ENCODE measurements at places on chromosomes 5 and 9. TPM values are rescaled to one million over a fixed set of nuclear protein-coding genes. Genes with fewer than 3 reads are reported as not detected.
A peak's percentile ranks its signal among the peaks of the same experiment; 100 is the strongest.

Gene BHMT2
- not detected for total RNA-seq

- no peak overlapping the region for H3K4me3 ChIP-seq
- no peak overlapping the region for H3K27ac ChIP-seq
- H3K27me3 ChIP-seq = peaks cover 9% of the 10 kb centered on the region
- DNase-seq = no peak
- no peaks in the 10 kb centered on the region for H3K4me1 ChIP-seq
These were observed 91.0 kb upstream of the COL5A1 start for GRCh38 chr9:134550584-134550983.

GRCh38 chr5:50463047-50463446 is 22.0 kb upstream of the EMB start:
- H3K4me1 ChIP-seq = peaks cover 8% of the 10 kb centered on the region
- peaks cover 1% of the 10 kb centered on the region for H3K36me3 ChIP-seq
- no peak overlapping the region for H3K27ac ChIP-seq
- no peak overlapping the region for H3K4me3 ChIP-seq

- H3K4me3 ChIP-seq = no peak overlapping the region
- H3K27me3 ChIP-seq = peaks cover 12% of the 10 kb centered on the region
- H3K4me1 ChIP-seq = no peaks in the 10 kb centered on the region
- DNase-seq = no peak
- no peak overlapping the region for H3K27ac ChIP-seq
- H3K36me3 ChIP-seq = peaks cover 2% of the 10 kb centered on the region
These were observed 32.8 kb downstream of the COL23A1 start for GRCh38 chr5:178557416-178557815.

DNA sequence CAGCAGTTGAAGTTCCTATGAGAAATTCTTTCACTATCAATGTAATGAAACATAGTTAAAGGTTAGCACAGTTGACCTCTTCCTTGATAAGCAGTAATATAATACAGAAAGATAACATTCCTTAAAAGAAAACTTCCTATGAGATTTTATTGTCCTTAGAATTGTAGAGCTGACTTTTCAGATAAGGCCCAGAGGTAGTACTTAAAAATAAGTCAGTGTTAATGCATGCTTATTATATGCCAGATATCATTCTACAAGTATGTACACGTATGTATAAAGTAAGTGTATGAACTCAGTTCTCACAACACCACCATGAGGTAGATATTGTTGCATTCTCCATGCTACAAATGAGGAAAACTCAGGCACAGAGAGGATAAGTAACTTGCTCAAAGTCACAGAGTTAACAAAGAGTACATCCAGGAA is 15.3 kb downstream of the AP3S1 start:
- H3K27me3 ChIP-seq = no peaks in the 10 kb centered on the region
- no peak for DNase-seq
- H3K4me3 ChIP-seq = no peak overlapping the region
- H3K4me1 ChIP-seq = peaks cover 21% of the 10 kb centered on the region
- no peak overlapping the region for H3K27ac ChIP-seq

GRCh38 chr5:72115296-72115695 is 8.0 kb downstream of the MAP1B start:
- H3K4me3 ChIP-seq = no peak overlapping the region
- no peak for DNase-seq
- no peak overlapping the region for H3K27ac ChIP-seq
- H3K27me3 ChIP-seq = peaks cover 22% of the 10 kb centered on the region
- no peaks in the 10 kb centered on the region for H3K4me1 ChIP-seq
- H3K36me3 ChIP-seq = no peaks in the 10 kb centered on the region

DNA sequence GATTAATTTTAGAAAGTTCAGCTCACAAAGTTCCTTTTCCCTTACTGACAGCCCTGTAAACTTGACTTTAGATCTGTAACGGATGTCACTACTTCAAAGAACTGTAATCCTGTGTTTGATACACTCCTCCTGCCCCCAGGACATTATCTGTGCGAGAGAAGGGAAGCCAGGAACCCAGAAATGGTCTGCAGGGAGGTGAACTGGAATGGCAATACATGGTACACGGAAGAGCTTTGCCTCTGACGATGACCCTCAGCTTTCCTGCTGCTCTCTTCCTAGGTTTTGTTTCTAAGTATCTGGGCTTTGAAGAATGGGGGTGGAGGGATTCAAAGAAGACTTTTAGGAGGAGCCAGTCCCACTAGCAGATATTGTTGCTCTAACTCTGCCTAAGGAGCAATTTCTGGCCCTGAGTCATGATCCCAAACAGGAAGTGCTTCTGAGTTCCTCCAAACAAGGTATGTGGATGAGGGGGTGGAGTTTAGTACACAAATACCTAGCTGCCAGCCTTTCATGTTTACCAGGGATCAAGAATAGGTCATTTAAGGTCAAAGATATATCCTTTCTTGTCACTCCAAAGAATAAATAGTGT is 43.4 kb upstream of the TMC1 start:
- no peak overlapping the region for H3K4me3 ChIP-seq
- H3K36me3 ChIP-seq = no peaks in the 10 kb centered on the region
- DNase-seq = peak; percentile 49
- peaks cover 45% of the 10 kb centered on the region for H3K4me1 ChIP-seq
- no peaks in the 10 kb centered on the region for H3K27me3 ChIP-seq

DNA sequence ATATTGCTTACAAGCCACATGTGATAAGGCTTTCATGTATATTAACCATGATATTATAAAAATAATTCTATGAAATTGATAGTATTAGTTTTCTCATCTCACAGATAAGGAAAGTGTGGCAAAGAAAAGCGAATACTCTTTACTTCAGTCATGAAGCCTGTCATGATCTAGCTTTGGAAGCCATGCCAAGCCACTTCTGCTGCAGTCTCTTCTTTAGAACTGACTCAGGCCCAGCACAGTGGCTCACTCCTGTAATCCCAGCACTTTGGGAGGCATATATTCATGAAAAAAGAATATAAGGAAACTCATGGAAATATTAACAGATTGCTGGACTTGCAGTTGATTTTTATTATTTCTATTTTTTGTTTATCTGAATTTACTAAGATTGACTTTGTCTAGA is 42.9 kb upstream of the PJA2 start:
- H3K4me3 ChIP-seq = no peak overlapping the region
- no peak overlapping the region for H3K27ac ChIP-seq
- peaks cover 13% of the 10 kb centered on the region for H3K4me1 ChIP-seq
- no peaks in the 10 kb centered on the region for H3K36me3 ChIP-seq

- H3K27ac ChIP-seq = peak overlapping the region; percentile 40
- DNase-seq = no peak
- peaks cover 3% of the 10 kb centered on the region for H3K27me3 ChIP-seq
- H3K4me1 ChIP-seq = peaks cover 9% of the 10 kb centered on the region
These were observed 534 bp upstream of the SAPCD2 start for GRCh38 chr9:137070906-137071275.

DNA sequence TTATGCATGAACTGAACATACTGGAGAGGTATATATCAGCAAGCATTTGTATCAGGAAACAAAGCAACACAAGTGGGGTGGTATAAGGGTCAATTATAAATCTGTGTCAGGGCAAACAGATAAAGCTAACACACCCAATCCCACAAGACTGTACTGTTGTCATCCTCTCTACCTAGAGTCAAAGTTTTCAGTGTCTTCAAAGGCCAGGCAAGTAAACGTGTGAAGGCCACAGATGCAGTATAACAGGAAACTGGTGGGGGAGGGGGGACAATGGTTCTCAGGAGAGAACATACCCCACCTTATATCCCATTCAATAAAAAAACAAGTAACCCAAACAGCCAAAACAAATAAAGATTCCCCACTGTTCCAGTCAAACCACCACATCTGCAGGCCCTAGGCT is 22.1 kb downstream of the ELP1 start:
- H3K27me3 ChIP-seq = no peaks in the 10 kb centered on the region
- DNase-seq = peak; percentile 7
- peaks cover 12% of the 10 kb centered on the region for H3K4me1 ChIP-seq
- no peak overlapping the region for H3K4me3 ChIP-seq
- peaks cover 47% of the 10 kb centered on the region for H3K36me3 ChIP-seq
- H3K27ac ChIP-seq = no peak overlapping the region

GRCh38 chr5:147538236-147538635 is 28.4 kb upstream of the DPYSL3 start:
- no peak for DNase-seq
- H3K4me1 ChIP-seq = no peaks in the 10 kb centered on the region
- H3K27me3 ChIP-seq = no peaks in the 10 kb centered on the region
- no peaks in the 10 kb centered on the region for H3K36me3 ChIP-seq

GRCh38 chr5:180802325-180803180 is at the start of gene MGAT1:
TSS of gene MGAT1 (minus strand) at chr5:180802806. CDS start at chr5:180792971, 9,835 bp downstream.
- peak within 1 kb of the TSS; percentile 98 for H3K4me3 ChIP-seq
- H3K27ac ChIP-seq = peak within 1 kb of the TSS; percentile 99
- peaks cover 36% of the 10 kb centered on the region for H3K36me3 ChIP-seq
